Bronchial epithelial cell (primary cell): ENCODE measurements at places on chromosomes 4 and X. TPM values are rescaled to one million over a fixed set of nuclear protein-coding genes. Genes with fewer than 3 reads are reported as not detected.

SMARCA1 gene
- total RNA-seq = 5.6 and 6.8 TPM in 2 replicates

LRCH2 gene
- total RNA-seq = under 0.01 and 0.26 TPM in 2 replicates

GPRASP1 gene
- 0.53 and 1.2 TPM in 2 replicates for total RNA-seq

FAM9C gene
- not detected in 2 replicates for total RNA-seq

HSFX2 gene
- not detected in 2 replicates for total RNA-seq

SLC6A14 gene
- 31.3 and 111 TPM in 2 replicates for total RNA-seq

ATP1B4 gene
- total RNA-seq = not detected in 2 replicates

TAB3 gene
- total RNA-seq = 9.3 and 10.8 TPM in 2 replicates

PSAPL1 gene
- total RNA-seq = 0.26 TPM in 1 of 2 replicates, not detected in the other

SCOC gene
- total RNA-seq = 61.9 and 81.0 TPM in 2 replicates

AWAT1 gene
- not detected in 2 replicates for total RNA-seq

CDS1 gene
- 20.0 and 28.2 TPM in 2 replicates for total RNA-seq

MAGEA11 gene
- total RNA-seq = not detected in 2 replicates

TCEAL7 gene
- total RNA-seq = 0.77 and 1.1 TPM in 2 replicates

KLHL4 gene
- total RNA-seq = 0.13 and 0.26 TPM in 2 replicates
